HTR-8/SVneo (cell line): ENCODE measurements at places on chromosomes 4 and X.

DNA sequence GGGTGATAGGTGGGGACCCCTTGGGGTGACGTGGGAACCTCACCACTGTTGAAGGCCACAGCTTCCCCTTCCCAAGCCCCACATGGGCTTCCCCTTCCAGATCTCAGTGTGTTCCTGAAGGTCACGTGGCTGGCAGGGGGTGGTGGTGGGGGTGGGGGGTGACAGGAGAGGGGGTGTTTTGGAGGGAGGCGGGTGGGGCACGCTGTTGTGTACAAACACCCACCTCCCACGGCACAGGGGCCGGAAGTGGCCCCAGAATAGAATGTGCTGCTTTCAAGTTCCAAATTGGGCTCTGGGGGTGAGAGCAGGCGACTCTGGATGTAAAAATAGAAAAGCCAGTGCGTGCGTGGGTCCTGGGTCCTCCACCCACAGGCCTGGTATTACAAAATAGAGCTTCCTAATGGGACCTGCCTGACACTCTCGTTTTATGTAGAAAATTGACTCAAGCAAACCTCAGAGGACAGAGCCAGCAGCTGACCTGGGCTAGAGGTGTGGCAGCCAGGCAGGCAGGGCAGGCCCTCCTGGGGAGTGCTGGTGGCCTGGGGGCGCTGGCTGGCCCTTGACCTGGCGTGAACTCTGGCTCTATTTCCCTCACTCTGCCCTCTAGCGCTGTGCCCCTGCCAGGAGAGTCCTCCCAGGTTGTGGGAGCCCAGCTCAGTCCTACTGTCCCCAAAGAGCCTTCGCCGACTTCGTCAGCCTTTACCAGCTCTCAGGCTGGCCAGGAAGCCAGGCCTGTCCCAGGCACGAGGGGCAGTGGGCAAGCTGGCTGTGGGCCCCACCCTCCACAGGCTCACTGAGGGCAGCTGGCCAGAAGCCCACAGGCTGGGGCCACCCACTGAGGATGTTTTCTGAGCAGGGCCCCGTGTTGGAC, 5.4 kb upstream of the SH3BP2 start:
- DNase-seq: no peak

DNA sequence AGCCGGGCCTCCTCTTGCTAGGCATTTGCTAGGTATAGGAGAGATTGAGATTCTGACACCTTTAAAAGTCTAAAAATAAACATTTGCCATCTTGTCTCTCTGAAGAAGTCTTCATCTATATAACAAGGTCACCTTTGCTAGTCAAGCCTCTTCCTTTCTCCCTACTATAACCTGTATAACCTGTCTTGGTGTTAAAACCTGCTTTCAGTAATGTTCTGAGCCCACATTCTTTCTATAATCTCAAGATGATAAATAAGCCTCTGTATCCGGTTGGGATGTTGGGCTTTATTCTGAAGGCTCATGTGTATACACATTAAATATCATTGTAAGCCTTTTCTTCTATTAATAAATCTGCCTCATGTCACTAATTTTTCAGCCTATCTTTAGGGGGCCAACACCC, 10.2 kb downstream of the ASIC5 start:
- DNase-seq: no peak

GRCh38 chrX:150062292-150063137, 124.2 kb upstream of the EOLA2 start:
- peak; percentile 12 for DNase-seq

GRCh38 chr4:142960126-142960525, 114.0 kb upstream of the INPP4B start:
- no peak for DNase-seq

GRCh38 chr4:186771624-186772023, 48.0 kb upstream of the FAT1 start:
- DNase-seq: no peak

- no peak for DNase-seq
Measured at GRCh38 chr4:26822546-26822945, 38.1 kb upstream of the STIM2 start.

DNA sequence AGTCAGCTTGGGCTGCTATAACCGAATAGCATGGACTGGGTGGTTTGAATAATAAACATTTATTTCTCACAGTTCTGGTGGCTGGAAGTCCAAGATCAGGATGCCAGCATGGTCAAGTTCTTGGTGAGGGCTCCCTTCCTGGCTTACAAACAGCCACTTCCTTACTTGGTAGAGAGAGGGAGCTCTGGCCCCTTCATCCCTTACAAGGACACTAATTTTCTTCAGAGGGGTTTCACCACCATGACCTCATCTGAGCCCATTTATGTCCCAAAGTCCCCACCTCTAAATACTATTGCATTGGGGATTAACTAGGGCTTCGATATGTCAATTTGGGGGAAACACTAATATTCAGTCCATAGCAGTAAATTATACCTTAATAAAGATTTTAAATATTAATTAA, 61.8 kb downstream of the CLNK start:
- no peak for DNase-seq
